A549 treated with AZD2906 at 1 μM for 4 hours (cell line): ENCODE measurements at places on chromosomes 4 and X. TPM values are rescaled to one million over a fixed set of nuclear protein-coding genes. Genes with fewer than 3 reads are reported as not detected.

Gene POU4F2
- not detected in 5 replicates for total RNA-seq

Gene TMEM35A
- not detected in 5 replicates for total RNA-seq

Gene PABPC5
- 0.06 TPM in 1 of 5 replicates, not detected in the others for total RNA-seq

Gene IGSF1
- 0.26 to 0.32 TPM (median 0.27 TPM) in 5 replicates for total RNA-seq

Gene PPP4R3C
- not detected in 5 replicates for total RNA-seq

Gene KDR
- 0.07 to 0.14 TPM (median 0.10 TPM) in 5 replicates for total RNA-seq

Gene SULT1E1
- total RNA-seq, result not detected in 5 replicates

Gene PRDX4
- total RNA-seq, result 246 to 283 TPM (median 273 TPM) in 5 replicates

Gene FAM114A1
- total RNA-seq, result 21.6 to 49.1 TPM (median 30.0 TPM) in 5 replicates

Gene SMIM31
- total RNA-seq, result 0.03 to 0.08 TPM (median 0.04 TPM) in 4 of 5 replicates, not detected in the other

Gene MAGEA4
- total RNA-seq, result not detected in 5 replicates

Gene ADH1C
- total RNA-seq, result not detected in 5 replicates

Gene MAGIX
- 2.3 to 3.9 TPM (median 3.3 TPM) in 5 replicates for total RNA-seq

Gene ATP6AP2
- total RNA-seq, result 121 to 158 TPM (median 135 TPM) in 5 replicates

Gene FLNA
- 1,465 to 1,719 TPM (median 1,545 TPM) in 5 replicates for total RNA-seq

Gene ABLIM2
- 4.9 to 10.3 TPM (median 7.8 TPM) in 5 replicates for total RNA-seq

Gene MTNR1A
- 0.50 to 0.93 TPM (median 0.69 TPM) in 5 replicates for total RNA-seq

Gene ANXA10
- total RNA-seq, result 2.2 to 2.8 TPM (median 2.6 TPM) in 5 replicates
